HTR-8/SVneo (cell line): ENCODE measurements at places on chromosomes 5 and 9.

DNA sequence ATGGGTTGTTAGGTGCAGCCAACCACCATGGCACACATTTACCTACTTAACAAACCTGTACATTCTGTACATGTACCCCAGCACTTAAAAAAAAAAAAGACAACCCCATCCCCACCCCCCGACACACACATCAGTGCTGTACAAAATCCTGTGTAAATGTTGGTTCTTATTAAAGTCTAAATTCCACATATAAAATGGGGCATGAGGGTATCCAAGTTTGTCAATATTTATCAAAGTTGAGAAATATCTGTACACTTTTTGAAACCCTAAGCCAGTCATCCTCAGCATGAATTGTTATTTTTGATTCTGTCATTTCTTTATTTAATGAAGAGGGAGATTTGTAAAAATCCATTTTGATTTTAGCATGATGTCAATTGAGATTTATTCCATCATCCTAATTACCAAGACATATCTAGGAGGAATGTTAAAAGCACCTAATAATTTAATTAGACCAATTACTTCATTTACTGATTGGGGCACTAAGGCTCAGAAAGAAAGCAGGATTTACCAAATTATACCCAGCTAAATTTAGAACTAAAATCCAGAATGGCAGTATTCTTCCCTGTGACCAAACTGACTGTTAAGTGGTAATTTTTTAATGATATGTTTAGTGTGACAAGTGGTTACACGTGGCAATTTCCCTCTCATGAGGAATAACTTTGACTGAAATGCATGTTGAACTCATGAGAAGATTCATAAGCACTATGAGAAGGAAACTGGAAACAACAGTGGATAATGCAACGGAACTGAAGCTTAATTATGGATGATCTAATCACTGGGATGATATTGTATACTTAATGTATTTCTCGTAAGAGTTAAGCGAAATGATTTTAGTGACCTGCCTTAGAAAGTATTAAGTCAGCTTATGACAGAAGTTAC, 195.9 kb downstream of the SGCD start:
- no peak for DNase-seq

DNA sequence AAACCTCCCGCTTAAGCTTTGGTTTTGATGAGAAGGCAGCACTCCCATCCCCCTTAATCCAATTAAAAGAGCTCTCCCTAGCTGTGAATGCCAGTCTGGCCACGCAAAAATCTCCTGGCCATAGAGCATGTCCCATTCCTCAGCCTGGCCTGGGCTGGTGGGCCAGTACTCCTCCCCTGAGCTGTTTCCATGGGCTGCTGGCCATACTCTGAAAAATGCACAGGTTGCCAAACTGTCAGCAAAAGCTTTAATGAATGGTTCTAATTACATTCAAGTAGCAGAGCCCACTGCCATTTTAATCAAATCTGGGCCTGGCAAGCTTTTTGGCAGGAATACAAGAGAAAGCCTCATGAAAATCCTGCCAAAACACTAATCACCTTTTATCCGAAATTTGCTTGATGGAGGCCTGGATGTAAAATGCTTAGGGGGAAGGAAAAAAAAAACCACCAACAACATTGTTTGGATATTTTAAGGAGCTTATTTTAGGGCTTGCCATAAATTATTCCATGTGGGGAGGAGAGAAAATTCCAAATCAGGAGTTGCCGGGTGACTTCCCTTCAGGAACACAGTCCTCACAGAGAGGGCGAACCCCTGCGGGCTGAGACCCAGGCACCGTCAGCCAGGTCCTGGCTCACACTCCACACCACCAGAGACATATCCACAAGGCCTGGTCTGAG, 243.3 kb downstream of the SEC61B start:
- DNase-seq: no peak

- no peak for DNase-seq
Observed at GRCh38 chr9:6733831-6734230, 23.9 kb upstream of the KDM4C start.

DNA sequence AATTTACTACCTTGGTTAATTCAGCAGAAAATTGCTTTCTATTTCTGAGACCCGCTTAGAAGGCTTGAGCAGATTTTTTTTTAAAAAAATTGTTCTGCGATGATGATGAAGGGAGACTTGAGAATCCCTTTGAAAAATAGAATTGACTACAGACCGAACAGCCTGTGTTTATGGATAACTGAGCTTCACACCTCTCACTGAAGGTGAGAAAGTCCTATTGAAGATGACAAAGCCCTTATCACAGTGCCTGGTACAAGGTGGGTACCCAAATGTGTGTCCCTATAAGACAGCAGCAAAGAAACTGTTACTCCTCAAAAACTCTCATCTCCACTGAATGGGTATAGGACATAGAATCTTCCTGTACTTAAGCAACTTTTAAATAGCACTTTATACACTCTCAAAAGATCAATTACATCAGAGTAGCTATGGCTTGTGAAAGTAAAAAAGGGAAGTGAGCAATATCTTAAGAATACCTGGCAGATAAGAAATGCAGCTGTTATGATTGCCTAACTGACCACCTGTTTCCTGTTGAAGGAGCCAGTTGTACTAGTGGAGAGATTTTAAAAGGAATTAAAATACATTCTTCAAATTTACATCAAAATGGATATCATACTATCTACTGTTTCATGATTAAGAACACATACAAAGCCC, 419.7 kb downstream of the CHSY3 start:
- DNase-seq: no peak

DNA sequence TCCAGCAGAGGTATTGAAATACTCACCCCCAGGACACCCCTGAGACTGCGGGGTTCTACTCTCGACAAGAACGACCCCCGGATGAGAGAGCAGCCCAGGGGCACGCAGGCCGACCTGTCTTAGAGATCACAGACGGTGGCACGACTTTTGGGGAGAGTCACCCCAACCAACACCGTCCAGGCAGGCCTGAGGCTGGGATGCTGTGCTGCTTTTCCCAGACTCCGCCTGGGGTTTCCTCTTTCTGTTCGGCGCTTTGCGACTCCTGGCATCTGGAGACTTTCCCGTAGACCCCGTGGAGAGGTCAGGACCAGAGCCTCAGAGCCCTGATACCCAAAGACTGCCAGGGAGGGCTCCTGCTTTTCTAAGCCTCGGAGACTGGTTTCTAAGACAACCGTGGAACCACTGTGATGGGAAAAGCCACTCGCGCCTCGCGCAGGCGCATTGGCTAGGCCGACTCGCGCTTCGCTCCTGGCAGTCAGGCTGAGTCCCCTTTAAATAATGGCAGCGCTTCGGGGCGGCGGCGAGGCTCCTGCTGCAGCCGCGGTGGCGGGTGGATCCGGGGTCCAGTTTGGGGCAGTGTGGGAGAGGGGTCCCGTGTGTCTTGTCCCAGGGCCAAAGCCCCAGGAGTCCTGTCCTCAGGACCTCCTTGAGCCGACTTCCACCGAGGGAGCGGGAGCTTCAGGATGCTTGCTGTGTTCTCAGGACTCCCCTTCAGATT, 484.0 kb downstream of the SPATA31A7 start:
- DNase-seq: no peak

DNA sequence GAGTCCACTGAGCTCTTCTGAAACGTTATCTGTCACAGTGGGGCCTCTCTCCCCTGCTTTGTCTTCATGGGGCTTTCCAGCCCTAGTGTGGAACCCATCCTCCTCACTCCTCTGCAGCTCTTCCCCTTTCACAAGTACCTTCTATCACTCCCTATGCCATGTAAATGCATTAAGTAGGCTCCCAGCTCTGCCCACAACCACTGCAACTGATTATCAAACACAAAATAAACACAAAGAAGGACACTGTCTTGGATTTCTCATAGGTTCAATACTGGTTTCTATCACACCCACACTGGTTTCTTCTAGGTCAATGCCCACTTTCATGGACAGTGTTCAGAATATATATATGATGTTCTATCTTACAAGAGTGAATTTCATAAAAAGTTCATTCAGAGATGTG, 139.4 kb downstream of the GNAQ start:
- DNase-seq: no peak

DNA sequence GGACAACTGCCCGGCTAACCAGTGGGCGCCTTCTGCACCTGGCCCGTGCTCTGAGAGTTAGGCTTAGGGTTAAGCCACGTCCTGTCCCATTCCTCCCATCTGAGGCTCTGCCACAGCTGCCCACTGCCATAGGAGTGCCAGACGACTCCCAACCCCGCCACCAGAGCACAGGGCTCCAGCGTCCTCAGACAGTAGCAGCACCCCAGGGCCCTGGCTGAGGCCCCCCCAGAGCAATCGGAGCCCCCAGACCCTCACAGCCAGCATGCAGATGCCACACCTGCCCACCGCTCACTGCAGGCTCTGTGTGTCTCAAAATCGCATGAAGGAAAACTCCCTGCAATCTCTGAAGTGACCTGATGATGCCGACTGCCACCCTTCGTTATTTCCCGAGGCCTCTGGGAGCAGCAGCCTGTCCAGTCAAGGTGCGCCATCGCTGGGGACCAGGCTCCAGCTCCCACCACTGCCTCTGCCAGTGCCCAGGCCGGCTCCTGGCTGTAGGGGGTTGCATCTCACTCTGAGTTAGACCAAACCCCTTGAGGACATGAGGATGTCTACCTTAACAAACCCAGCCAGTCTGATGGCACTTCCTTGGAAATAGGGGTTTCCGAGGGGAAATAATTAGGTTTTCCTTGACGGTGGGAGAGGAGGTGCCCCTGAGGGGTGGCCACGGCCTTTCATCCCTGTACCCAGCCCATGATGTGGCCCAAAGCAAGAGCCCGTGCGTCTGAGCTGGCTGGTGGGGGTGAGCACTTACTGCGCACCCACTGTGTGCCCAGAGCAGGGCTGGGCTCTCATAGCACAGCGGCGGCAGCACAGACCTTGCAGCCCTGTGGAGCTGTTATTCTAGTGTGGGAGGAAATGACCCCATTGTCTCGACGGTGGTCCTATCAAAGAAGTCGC, 58.0 kb upstream of the RNF130 start:
- no peak for DNase-seq
